ENCODE measurements at places on chromosomes 1 and 21.

DNA sequence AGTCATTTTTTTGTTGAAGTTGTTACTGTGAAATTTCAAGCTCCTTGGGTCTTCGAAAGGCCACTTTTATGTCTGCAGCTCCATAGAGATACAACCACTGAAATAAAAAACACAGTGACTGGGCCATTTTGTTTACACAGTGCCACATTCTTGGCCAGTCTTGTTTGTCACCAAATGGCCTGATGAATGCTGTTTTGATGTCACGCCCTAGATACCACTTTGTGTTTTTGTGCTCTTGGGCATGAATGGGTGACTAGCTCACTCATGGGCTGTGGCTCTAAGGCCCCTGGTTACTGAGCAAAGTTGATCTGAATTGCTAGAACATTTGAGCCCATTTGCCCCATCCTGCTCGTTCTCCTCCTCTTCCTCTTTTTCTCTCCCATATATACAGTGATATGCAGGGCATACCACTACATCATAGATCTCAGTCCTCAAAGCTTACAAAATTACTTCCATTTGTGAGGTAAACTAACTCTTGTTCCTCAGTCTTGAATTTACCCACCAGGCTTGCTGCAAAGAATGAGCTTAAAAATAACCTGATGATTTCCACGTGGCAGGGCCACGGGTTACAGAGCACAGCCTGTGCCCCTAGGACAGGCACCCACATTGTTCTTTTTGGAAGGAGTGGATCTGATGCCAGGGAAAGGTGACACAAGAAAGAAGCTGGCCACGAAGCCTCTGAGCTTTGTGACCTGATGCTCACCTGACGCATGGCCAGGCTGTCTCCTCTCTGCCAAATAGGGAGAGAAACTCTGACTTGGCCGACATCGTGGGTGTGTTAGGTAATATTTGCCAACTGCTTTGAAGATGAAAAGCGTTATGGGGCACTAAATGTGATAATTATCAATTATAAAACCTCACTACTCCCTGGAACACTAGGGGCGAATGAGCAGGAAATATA lies 92.4 kb downstream of the RUNX1 start:
- DNase-seq: no peak

DNA sequence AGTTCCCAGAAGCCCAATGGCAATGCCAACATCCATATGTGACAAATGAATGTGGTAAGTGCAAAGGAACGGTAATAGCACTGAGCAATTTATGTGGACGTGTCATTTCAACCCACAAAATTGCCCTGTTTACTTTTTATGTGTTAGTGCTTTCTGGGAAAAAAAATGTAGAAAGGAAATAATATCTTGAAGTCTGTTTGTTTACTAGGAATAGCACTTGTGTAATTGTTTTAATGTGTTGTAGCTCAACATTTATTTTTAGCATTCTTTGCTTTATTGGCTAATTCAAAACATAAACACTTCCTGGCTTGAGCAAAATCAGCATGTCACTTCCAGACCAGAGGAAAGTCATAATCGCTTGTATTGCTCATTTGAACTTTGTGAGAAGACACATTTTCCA lies 224.8 kb upstream of the KCNK2 start:
- DNase-seq: no peak

DNA sequence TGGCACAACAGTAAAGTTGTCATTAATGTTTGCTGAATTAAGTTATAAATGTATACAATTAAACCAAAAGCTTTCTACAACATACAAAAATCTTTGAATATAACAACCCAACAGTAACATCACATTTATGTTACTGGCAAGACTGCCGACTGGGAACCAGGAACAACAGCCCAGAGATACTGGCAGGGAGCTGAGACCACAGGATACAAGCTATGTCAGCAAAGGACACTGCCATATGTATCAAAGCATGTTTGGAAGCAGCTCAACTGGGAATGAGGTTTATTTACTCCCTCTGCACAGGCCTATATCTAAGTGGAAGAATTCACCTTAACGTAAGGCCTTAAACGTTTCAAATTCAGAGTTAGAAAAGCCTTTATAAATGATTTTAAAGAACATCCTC lies 50.4 kb downstream of the ARHGAP29 start:
- no peak for DNase-seq

DNA sequence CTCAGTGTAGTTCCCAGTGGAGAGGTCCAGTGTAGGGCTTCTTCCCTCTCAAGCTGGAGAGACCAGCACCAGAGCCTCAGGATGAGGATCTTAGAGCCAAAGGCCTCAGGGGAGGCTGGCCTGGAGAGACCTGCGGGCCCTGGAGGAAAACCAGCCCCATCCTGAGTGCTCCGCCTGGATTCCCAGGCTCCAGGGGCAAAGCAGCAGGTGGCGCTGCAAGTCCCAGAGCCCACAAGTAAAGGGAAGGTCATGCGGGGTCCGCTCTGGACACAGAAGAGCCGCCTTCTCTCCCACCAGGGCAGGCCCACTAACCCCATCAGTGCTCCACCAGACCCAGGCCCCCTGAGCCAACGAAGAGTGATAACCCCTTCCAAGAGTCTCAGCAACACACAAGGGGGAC lies 22.7 kb downstream of the PGBD5 start:
- DNase-seq: no peak

DNA sequence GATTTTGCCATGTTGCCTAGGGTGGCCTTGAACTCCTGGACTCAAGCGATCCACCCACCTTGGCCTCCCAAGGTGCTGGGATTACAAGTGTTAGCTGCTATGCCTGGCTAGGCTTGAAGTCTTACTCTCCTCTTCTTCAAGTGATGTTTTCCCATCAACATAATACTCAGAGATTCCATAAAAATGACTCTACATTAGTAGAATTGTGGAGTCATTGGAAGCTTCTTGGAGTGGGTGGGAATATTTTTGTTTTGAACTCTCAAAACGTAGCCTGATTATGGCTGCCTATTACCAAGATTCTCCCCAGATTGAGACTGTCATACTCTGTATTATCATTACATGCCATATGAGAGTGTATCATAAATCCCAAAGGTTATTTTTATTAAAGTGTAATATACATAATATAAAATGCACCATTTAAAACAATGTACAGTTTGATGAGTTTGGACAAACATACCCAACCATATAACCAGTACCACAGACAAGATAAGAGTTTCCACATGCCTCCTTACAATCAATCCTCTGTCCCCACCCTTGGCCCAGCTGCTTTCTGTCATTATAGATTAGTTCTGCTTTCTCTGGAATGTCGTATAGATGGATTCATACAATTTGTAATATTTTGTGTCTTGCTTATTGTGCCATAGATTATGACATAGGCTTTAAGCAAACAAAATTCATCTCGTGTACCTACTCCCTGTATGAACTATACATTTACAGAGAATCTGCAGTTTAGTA lies 8.0 kb upstream of the DNM3 start:
- no peak for DNase-seq

GRCh38 chr21:26587736-26588201 lies 14.7 kb upstream of the CYYR1 start:
- DNase-seq: no peak

DNA sequence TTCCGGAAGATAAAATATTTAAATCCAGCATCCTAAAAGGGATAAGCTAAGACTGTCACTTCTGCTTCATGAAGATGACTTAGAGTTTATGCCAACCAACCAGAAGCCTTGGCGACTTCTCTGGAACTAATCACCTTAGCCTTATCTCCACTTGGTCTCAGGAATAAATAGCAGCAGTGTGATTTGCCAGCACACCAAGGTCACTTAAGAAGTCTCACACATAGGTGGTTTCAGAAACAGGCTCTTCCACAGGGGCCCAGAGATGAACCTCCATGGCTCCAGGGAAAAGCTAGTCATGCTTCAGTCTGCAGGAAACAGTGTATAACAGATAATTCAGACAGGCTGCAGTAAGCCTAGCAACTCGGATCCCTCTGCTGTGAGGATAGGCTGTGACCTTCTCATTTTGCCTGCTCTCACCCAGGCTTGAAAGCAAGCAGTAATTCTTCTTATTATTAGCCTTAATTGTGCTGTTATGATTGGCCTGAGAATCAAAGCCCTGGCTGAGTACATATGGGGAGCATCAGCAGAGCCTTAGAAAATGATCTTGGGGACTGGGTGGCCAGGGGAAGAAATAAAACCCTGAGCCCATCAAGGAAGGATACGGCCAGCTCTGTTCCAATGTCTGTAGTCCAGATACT lies 84.7 kb downstream of the WLS start:
- no peak for DNase-seq

DNA sequence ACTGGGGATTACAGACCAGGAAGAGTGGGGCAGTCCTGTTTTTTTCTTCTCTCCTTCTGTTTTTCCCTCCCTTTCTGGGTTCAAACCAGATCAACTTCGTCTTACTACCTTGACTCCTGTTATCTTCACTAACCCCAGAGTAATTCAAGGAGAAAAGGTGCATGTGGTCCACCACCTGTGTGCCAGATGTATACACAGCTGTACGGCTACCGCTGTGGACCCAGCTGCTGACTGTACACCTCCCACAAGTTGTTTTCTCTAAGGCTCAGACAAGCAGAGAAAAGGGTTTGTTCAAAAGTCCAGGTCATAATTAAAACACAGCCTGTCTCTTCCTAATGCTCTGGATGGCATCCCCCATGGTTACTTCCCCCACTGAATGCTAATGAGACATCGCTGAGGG lies 102.1 kb downstream of the LMX1A start:
- DNase-seq: no peak

DNA sequence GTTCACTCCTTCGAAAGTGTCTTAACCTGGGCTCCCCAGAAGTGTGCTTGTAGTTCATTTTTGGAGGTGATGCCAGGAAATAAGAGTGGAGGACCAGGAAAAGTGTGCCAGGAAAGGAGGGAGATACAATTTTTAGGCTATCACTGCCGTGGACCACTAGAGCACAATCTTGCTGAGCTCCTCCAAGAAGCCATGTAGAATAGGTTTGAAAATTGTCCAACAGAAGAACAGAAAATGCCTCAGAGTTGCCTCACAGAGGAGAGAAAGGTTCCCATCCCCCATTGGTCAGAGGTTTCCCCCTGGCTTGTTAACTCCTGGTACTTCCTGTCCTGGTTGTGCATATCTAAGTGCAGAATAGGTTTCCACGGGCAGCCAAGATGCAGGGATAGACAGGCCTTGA lies 41.6 kb downstream of the CATSPERE start:
- no peak for DNase-seq

- DNase-seq: no peak
Measured at GRCh38 chr1:216847397-216848036, 124.3 kb upstream of the ESRRG start.

DNA sequence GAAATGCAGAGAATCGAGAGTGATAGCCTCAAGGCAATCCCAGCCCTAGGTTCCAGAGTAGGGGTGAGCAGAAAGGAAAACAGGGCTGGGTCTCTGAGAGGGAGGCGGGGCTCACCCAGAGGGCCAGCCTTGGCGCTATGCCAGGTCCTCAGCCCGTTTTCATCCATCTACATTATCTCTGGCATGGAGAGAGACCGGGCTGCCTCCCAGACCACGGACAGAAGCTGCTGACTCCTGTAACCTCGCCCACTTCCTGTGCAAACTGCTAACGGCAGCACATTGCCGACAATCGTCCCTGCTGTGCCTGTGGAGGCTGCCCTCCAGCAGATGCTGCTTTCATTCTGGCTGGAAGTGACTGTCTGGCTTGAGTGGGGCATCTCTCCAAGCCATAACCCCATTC lies 569.1 kb downstream of the NPHP4 start:
- DNase-seq: no peak

GRCh38 chr1:183891158-183891856 lies 86.4 kb downstream of the RGL1 start:
- DNase-seq: no peak

GRCh38 chr1:158153179-158153578 lies 27.5 kb upstream of the CD1D start:
- DNase-seq: no peak

DNA sequence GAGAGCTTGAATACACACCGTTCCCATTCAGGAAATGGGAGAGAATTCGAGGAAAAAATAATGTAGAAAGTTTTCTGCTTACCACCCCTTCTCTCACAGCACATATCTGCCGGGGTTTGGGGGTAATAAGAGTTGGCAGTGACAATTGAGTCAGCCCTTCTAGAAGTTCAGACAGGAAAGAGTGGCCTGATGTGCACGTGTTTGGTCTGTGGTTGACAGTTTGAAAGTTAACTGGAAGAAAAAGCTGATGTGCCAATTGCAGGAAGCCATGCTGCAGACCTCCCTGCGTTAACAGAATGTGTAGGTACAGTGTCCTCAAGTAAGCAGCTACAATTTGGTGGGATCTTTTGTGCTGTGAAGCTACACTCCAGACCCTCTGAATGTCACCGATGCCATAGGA lies 50.9 kb downstream of the DHX9 start:
- DNase-seq: no peak

- no peak for DNase-seq
Measured at GRCh38 chr1:221699577-221699976, 42.3 kb downstream of the DUSP10 start.

DNA sequence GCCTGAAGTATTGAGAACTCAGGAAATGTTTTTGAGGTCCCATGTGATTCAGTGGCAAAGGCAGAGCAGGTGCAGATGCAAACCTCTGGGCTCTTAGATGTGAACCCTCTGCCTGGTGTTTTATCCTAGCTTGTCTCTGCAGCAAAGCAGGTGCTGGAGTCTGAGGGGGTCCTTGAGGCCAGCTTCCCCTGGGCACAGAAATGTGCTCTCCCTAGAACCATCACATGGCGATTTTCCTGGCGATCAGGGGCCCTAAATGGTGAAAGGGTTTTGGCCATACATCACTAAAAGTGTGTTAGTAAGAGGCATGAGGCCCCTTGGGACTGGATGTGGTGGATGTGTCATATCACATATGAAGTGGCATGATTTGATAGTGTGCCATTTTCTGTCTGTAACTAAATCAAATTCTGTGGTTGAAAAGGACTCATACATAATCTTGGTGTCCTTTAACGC lies 144.8 kb downstream of the ST6GALNAC3 start:
- no peak for DNase-seq

- no peak for DNase-seq
Measured at GRCh38 chr1:31725777-31726535, 22.1 kb upstream of the COL16A1 start.

DNA sequence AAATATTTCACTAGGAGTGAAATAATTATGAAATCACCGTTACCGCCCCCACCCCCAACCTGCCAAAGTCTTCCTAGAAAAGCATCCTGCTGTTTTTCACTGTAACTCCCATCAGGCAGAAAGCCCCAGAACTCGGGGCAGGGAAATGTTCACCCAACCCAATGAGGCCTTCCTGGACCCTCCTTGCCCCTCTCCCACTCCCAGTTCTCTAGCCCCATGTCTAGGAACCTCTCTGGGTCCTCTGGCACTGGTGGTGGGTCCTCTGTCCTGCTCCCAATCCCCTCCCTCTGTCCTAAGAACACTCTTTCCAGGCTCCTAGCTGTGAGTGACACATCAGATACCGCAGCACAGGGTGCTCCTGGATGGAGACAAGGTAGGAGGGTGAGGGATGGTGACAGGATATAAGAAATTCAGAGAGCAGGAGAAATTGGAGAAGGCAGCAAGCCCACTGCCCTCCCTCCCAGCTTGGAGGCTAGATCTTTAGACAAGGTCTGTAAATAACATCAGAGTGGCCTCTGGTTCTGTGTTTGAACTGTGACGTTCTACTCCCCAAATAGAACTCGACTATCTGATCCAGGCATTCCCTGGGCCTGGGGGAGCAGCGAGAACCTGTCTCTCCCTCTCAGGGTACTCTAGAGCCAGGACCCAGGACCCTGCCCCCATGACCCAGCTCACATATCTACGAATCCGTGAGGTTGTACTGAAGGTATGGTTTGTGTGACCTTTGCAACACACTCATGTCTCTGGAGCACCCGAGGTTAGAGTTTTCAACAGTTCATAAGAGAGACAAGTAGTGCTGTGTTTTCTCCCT lies 23.3 kb upstream of the BTG2 start:
- DNase-seq: no peak

Data from activated naive CD4-positive, alpha-beta T cell (primary cell).